ENCODE measurements at places on chromosomes 4 and X.

- DNase-seq = no peak
Measured at GRCh38 chr4:101008503-101008902, 338.8 kb downstream of the PPP3CA start.

GRCh38 chr4:176735300-176735699, 57.4 kb downstream of the VEGFC start:
- no peak for DNase-seq

DNA sequence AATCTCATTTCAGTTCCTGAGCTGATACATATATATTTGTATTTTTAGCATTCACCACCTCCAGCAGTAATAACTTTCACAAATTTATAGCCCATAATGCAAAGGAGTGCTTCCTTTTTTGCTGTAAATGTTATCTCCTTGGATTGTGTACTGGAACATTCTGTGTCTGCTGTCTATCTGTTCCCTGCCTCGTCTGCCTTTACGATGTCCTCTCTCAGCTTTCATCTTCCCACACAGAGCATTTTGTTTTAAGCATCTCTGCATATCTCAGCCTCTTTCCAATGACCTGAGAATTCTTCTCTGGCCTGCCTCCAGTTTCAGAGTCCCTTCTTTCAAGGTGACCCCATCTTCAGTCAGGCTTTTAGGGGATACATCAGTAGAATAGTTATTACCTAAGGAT, 43.1 kb downstream of the GYG2 start:
- no peak for DNase-seq

DNA sequence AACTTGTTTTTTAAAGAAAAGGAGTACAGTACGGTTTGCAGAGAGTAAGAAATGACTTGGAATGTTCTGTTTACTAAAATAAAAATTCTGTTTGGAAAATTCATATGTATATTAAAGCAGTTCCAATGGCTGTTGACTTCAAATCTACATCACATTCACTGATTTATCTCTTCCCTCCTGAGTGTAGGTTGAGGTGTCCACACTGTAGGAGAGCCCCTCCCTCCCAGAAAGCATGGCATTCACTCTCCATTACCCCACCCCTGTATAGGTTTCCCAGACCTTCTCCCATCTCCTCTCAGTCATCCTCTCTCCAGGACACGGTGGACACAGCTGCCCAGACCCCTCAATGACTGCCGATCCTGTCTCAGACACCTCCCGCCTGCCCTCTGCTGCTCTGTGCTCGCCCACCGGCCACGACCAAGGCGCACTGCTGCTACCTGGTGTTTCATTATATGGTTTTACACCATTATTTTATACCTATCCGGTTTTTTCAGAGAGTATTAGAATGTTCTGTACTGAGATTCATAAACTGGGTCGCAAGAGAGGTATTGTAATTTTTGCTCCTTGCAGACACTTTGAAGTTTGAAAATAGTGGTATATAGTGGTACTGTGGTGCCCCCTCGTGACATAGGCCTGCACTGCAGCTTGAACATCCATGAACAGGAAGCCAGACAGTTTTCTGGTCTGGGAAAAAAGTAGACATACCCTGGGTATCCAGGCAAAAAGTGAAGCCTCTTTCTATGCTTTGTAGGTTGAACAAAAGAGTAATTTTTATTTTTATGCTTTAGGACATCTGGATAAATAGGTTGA, 38.8 kb upstream of the BEX4 start:
- peak; percentile 64 for DNase-seq

GRCh38 chrX:155148724-155149537, 67.3 kb upstream of the VBP1 start:
- no peak for DNase-seq

DNA sequence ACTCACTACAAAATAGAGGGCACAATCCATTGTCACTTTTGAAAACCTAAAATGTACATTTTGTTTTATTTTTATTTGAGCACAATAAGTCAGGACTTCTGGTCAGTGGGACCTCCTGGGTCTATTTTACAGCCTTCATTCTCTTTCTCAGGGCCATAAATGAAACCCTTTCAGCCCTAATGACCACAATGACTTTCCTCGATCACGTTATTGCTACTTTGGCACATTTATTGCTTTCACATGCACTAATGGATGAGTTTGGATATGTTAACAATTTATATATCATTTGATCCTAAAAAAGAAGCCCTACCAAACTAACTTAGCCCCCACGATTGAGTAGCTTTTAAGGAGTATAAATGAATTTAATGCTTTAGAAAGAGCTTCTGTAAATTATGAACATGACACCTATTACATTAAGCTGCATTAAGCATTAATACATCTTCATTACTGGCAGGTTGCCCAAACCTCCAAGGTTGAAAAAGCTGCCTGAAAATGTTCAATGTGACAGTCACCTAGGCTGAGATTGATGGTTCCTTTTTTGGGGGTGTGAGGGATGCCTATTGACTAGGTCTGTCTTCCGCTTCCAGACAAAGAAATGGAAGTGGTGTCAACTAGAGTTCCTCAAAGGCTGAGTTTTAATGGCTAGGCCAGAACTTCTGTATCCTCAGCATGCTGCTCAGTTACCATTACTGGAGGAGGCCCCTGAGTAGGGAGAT, 296.4 kb downstream of the GPAT3 start:
- DNase-seq = no peak

DNA sequence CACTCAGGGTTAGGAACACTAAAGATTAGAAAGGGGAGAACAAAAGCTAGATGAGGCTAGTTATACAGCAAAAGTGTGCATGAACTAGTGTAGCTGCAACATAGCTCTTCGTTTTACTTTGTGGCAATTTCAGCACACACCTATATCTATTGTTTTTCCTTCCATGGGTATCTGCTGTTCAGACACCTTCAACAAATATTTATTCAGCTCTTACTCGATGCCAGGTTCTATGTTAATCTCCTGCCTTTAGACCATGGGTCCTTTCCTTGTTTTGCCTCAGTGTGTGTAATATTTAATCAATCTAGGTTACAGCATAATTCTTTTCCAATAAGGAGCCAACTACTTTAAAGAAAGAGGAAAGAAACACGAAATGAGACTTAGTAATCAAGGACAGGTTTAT, 10.4 kb upstream of the FAM9A start:
- no peak for DNase-seq

- DNase-seq = no peak
Measured at GRCh38 chr4:115671581-115671980, 558.2 kb upstream of the NDST4 start.

GRCh38 chr4:67910585-67910905, 26.7 kb upstream of the TMPRSS11D start:
- no peak for DNase-seq

GRCh38 chr4:184099535-184099966, 118.1 kb downstream of the ENPP6 start:
- DNase-seq = no peak

DNA sequence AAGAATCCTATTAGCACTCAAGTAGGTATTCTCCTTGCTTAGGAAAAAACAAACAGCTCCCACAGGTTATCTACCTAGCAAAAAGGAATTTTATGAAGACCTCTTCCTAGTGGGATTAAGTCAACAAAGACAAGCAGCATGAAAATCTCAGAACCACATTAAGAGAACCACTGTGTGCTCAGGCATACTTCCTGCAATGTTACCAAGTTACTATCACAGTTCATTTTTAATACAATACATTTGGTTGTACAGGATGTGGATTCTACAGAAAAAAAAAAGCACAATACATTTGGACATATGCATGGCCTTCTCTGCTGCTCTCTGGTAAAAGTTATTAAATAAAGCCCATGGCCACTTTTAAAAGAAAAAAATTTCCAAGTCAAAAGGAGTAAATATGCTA, 193.7 kb downstream of the PPP3CA start:
- DNase-seq = no peak

DNA sequence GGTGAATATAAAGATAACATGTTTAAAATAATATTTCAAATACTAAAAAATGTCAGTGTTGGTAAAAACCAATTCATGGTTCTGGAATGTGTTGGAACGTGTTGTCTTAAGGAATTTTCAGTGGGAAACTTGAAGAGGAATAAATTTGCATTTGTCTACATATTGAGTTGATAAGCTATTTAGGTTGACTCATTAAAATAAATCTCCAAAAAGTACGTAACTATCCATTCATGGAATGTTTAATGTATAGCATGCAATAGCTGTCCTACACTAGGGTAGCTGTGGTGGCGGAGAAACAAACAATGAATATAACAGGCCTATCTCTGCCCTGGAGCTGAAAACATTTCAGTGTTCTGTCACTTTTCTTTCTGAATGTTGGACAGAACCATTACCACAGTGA, 20.3 kb downstream of the SHISA3 start:
- DNase-seq = no peak

- no peak for DNase-seq
Measured at GRCh38 chrX:3807906-3808305, 94.5 kb upstream of the PRKX start.

GRCh38 chr4:25310066-25310802, 2.3 kb upstream of the ZCCHC4 start:
- DNase-seq = no peak

GRCh38 chrX:57586360-57586759, 5.5 kb upstream of the ZXDB start:
- no peak for DNase-seq

Data from sigmoid colon (tissue), 7 donors.